ENCODE measurements at places on chromosomes 2 and 18. TPM values are rescaled to one million over a fixed set of nuclear protein-coding genes. Genes with fewer than 3 reads are reported as not detected.

- DNase-seq = no peak
Measured at GRCh38 chr2:119338826-119339561, 27.6 kb downstream of the C2orf76 start.

- no peak for DNase-seq
Measured at GRCh38 chr2:8477552-8478470, 204.0 kb upstream of the ID2 start.

DNA sequence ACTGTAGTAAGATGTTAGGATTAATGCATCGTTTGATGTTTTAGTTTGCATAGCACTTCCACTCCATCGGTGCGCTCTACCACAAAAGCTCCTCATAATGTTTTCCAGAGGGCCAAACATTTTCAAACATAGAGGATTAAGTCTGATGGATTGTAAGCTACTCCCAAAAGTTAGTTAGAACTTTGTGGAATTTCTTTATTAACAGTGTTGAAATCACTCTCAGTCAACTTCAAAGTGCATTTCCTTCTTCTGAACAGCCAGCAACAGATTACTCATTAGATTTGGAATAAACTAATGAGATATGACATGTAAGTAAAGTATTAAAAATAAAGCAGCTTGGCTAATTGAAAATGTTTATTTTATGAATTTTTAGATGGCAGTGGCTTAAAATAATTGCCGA, 30.1 kb upstream of the CTAGE1 start:
- no peak for DNase-seq

- DNase-seq = no peak
Measured at GRCh38 chr2:187879491-187879890, 325.3 kb upstream of the TFPI start.

GRCh38 chr2:200456567-200456966, 53.3 kb downstream of the KCTD18 start:
- DNase-seq = no peak

DNA sequence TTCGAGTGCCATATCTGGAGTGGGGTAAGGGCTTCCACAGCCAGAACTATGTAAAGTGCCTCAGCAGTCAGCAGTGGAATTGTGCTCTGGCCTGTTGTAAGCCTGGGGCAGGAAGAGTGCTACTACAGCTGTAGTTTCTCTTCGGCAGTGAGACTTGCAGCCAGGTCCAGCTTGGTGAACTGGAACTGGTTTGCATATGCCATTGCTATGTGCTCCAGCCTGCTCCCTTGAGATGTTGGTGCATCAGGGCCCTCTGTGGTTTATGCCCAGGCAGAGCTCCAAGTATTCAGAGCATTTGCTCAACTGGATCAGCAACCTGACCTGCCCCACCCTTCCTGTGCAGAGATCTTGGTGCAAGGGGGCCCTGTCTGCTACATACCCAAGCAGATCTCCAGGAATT, 47.8 kb downstream of the ZNF804A start:
- no peak for DNase-seq

GRCh38 chr2:62163834-62164233, 32.1 kb upstream of the B3GNT2 start:
- no peak for DNase-seq

DNA sequence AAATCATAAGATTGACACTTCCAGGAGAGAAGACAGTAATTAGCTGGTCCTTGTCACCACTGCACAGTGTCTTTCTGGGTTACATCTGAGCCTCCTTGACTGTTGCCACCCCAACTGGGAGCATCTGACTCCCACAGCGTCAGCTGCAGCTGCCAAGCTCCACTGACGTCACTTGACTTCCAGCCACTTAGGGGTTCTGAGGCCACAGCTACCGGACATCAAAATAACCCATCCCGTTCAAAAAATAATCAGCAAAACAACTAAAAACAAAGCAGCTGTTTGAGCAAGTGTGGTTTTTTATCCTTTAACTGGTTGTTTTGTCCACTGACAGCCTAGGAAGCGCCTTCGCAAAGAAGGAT, 206.5 kb upstream of the AGAP1 start:
- DNase-seq = no peak

GRCh38 chr2:69742322-69742952, 503 bp downstream of the ANXA4 start:
- no peak for DNase-seq

GRCh38 chr2:119212139-119212800, 11.4 kb upstream of the STEAP3 start:
- no peak for DNase-seq

DNA sequence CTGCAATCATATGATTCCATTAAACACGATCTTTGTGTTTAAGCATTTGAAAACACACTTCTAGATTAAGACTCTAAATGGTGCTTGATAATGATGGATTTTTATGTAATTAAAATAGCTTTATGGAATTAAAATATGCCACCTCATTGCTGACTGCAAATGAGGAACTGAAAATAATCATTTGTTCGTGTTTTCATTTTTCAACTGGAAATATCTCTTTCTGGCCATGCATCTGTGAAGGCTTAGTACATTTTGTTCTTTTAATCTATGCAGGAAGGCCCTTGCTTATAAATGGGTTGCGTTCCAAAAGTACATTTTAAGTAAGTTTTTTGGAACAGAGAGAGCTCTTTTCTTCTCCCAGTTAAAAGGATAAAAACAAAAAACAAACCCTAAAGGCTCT, 125.5 kb downstream of the MC4R start:
- DNase-seq = no peak

DNA sequence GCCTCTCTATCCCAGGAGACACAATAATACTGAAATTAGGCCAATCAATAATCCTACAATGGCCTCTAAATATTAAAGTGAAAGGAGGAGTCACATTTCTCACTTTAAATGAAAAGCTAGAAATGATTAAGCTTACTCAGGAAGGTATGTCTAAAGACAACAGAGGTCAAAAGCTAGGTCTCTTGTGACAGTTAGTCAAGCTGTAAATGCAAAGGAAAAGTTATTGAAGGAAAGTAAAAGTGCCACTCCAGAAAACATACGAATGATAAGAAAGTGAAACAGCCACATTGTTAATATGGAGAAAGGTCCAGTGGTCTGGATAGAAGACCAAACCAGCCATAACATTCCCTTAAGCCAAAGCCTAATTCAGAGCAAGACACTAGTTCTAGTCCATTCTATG, 9.5 kb downstream of the SESTD1 start:
- DNase-seq = no peak

DNA sequence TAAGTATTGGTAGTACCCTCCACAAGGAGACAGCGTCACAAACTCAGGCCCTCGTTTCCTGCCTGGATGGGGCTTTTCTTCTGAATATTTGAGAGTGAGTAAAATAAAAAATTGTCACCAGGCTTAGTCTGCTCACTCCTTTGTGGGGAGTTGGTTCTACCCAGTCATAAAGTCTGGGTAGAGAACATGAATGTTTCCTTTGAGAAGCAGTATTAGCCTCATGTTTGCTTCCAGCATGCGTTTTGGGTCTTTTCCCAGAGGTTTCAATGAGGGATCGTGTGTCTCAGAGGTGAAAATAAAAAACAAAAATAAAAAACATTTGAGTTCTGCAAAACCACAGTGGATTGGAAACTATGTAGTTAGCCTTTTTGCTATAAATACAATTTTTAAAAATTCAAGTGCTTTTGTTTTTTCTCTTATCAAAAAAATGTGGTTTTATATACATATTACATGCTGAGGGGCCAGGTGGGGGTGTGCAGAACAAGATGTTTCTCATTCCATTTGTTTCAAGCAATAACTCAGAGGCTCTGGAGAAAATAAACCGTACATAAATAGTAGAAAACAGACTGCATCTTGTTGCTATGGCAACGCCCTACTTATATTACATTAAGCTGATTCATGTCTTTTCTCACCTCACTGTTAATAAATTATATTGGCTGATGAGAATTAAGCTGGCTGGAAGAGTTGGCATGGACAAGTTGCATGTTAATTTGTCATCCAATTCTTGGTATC, 225.4 kb upstream of the FBXO11 start:
- no peak for DNase-seq

GRCh38 chr2:231411831-231412617, 16.5 kb downstream of the B3GNT7 start:
- DNase-seq = peak; percentile 92

- DNase-seq = no peak
Measured at GRCh38 chr18:48600046-48600445, 61.2 kb downstream of the CTIF start.

GRCh38 chr2:30986231-30986580, 152.0 kb downstream of the GALNT14 start:
- DNase-seq = no peak

DNA sequence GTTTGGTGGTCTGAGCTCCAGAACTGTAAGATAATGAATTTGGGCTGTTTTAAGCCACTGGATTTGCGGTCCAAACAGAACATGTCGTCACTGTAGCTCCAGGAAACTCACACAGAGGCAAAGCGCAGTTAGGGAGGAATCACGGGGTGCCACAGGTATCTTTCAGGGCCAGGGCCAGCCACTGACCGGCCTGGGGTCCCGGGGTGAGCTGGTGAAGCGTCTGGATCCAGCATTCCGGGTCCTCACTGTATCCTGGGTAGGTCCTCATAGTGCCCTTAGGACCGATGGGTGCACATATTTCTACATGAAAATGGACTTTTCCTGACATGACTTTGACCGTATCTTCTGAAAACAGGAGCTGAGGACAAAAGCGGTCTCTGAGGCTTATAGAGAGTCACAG, 196.0 kb upstream of the HDAC4 start:
- DNase-seq = no peak

GRCh38 chr2:223549215-223549614, 52.9 kb downstream of the SCG2 start:
- DNase-seq = no peak

GRCh38 chr2:217632043-217632442, 370.8 kb downstream of the TNS1 start:
- DNase-seq = no peak

DNA sequence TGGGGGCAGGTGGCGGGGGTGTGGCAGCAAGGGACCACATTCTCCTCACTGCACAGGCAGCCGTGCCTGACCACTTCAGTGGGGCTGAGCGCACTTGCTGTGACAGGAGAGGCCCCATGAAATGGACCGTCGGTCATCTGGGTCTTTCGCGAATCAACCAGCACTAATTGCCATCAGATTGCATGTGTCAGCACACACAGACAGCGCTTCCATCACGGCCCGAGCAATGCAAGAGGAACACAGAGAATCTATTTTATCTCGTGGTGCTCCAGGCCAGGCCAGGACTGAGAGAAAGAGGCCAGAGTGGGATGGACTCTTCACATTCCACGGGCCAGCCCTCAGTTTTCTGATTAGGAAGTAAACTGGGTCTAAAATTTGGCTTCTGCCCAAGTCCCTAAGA, 87.0 kb downstream of the EIPR1 start:
- DNase-seq = peak; percentile 39

Gene INHBB
- total RNA-seq = 37.4 TPM

Gene AQP12B
- not detected for total RNA-seq

Gene BMP10
- total RNA-seq = not detected

Gene HOXD9
- total RNA-seq = 4.9 TPM

Gene TFPI
- total RNA-seq = 106 TPM

Gene HOXD12
- total RNA-seq = not detected

Gene TUBA4B
- total RNA-seq = not detected

Gene NHEJ1
- total RNA-seq = 15.0 TPM

Gene INO80C
- 27.5 TPM for total RNA-seq

Gene LIMS4
- 2.2 TPM for total RNA-seq
